ENCODE measurements at places on chromosomes 11 and 22. TPM values are rescaled to one million over a fixed set of nuclear protein-coding genes. Genes with fewer than 3 reads are reported as not detected.

DNA sequence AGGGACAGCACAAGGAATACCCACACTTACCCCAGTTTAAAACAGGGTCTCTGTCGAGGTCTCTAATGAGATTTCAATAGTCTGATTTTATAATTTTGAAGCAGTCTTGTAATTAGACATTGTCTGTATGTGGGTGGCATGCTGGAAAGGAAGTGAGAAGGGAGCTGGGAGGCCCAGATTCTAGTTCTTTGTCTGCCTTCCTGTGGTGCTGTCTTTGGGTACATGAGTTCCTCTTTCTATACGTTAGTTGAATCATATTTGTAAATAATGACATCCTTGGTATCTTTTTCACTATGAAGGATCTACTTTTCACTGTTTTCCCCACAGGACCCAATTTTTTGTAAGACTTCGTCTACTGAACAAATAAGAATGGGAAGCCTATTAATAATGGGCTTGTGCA is 42.0 kb upstream of the TENM4 start:
- no peak for DNase-seq

GRCh38 chr11:126978165-126978564 is 22.4 kb downstream of the KIRREL3 start:
- no peak for DNase-seq

Gene RCOR2
- total RNA-seq = 2.7 TPM

Gene SNX32
- total RNA-seq = 1.4 TPM

Gene GLYAT
- 0.49 TPM for total RNA-seq

Data from mucosa of gallbladder (tissue), 1 donor.